ENCODE measurements at places on chromosomes 5 and 9.

DNA sequence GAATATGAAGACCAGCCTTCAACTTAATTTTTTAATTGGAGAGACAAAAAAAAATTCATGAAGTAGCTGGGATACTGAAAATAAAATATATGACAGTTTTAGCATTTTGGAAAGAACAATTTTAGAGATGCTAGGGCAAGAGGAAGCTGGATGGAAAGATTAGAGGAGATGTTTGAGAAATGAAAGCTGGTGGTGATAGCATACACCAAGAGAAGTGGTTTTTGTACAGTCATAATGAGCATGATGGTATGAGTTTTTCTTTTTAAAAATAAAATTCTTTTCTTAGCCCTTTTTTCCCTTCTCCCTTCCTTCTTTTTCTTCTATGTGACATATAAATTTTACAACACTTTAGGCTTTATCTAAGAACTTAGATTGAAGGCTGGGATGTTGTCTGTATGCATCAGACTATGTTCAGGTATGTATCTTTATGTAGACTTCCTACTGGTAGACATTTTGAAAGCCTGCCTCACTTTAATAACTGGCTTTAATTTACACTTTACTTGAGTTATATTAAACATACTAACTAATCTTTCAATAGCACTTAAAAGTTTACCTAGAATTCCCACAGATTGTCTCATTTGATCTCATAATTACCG is 522.5 kb downstream of the TLE4 start:
- no peak for DNase-seq

DNA sequence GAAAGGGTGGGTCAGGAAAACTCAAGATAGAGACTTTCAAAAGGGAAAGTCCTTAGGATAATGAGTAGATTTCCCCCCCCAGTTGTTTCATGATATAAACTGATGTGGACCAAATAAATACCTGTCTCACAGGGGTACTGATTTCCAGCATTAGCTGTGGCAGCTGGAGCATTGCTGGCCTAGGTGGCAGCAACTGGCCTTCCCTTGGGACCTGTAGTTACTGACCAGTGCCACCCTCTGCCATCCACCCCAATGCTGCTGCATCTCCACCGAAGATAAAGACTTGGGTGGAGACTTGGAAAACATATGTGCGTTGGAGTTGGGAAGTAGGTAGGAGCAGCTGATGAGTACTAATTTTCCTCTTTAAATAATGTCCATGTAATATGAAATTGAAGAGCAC is 71.8 kb downstream of the SYK start:
- DNase-seq, result no peak

GRCh38 chr5:67974054-67974453 is 241.5 kb upstream of the PIK3R1 start:
- no peak for DNase-seq

DNA sequence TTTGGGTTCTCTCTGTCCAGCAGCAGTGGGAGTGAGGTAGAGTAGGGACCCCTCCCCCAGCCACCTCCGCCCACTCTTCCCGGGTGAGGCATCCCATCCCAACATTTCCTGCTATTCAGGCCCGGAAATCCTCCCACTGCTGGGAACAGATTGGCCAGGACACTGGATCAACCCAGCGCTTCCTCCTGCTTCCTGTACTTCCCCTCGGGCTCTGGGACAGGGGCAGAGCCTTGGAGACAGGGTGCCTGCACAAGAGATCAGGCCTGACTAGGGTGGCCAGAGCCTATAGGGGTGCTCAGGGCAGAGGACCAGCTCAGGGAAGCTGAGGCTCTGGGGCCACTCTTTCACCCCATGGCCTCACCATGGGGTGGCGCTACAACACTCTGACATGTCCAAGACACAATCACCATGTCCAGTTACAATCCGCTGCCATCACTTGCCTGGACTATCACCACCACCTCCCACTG is 14.5 kb downstream of the SH2D3C start:
- DNase-seq, result no peak

DNA sequence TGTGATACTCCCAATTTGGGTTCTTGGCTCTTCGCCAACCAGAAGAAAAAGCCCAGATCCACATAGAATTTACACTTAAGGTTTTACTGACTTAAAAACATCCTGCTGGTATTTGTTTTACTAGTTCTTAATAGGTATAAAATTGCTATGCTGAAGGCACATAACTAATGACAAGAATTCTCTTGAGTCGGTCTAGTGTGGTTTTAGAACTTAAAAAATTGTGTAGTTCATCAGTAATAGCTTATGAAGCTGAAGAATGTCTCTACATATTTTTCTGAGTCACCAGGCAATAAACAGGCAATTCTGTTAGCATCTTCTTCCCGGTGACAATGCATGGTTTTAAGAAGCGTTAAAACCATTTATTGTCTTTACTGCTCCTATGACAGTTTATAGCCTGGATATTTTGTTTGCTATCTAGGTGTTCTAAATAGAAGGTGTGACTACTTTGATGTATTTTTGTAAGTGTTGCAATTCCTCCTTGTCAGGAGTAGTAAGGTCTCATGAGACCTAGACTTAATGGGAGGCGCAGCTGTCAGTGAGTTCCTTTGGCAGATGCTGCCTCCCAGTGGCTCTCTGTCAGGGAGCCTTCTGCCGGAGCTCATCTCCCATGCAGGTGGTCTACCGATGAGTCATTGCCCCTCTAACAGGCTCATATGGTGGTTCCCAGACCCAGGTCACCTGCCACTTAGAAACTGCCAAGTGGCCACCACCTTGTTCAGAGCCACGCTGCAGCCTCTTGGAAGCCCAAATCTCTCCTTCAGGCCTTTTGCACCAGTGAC is 173.8 kb downstream of the MAST4 start:
- DNase-seq, result no peak

GRCh38 chr5:172985596-172985995 is 2.0 kb downstream of the ATP6V0E1 start:
- DNase-seq, result no peak

- no peak for DNase-seq
Measured at GRCh38 chr9:15138357-15138686, 168.7 kb downstream of the TTC39B start.

DNA sequence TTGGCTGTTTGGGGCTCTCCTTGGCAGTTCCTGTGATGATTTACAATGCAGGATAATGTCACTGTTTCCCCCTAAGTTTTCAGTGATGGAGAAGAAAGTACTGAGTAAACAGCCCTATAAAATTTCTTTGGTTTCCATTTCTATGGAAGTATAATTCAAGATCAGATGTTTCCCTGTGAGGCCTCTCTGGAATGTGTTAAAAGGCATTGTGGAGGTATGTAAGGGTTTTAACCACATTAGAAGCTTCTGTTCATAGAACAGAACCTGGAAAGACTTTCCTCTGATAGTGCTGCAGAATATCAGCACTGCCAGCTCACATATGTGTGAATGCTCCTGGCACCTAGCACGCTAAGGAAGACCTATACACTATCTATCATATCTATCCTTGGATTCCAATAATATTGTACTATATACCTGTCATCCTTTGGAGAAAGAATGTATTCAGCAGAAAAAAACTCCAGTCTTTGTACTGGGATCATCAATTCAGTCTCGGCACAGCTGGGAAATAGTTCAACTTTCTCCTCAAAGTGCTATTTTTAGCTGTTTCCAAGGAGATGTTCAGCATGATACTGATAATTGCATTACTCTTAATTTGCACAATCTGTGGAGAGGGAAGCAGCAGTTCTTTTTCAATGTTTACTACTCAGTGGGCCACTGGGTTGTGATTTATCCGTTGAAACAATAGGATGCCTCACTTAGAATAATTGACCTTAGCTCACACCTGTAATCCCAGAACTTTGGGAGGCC is 21.9 kb downstream of the TTC1 start:
- DNase-seq, result no peak

All from omental fat pad (tissue), 4 donors.